ENCODE measurements at places on chromosomes 1 and 21. TPM values are rescaled to one million over a fixed set of nuclear protein-coding genes. Genes with fewer than 3 reads are reported as not detected.

DNA sequence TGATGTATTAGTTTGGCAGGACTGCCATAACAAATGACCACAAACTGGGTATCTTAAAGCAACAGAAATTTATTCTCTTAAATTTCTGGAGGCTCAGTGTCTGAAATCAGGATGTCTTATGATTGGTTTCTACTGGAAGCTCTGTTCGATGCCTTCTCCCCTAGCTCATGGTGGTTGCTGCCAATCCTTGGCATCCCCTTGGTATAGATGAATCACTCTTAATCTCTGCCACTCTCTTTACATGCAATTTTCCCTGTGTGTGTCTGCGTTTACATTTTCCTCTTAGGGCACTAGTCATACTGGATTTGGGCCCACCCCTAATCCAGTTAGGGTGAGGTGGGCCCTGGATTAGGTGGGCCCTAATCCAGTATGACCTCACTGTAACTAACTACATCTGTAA lies 54.7 kb upstream of the MPC2 start:
- DNase-seq, result no peak
- H3K36me3 ChIP-seq, result peaks cover 9% of the 10 kb centered on the region
- H3K4me3 ChIP-seq, result no peak overlapping the region
- no peak overlapping the region for H3K27ac ChIP-seq
- no peaks in the 10 kb centered on the region for H3K4me1 ChIP-seq

DNA sequence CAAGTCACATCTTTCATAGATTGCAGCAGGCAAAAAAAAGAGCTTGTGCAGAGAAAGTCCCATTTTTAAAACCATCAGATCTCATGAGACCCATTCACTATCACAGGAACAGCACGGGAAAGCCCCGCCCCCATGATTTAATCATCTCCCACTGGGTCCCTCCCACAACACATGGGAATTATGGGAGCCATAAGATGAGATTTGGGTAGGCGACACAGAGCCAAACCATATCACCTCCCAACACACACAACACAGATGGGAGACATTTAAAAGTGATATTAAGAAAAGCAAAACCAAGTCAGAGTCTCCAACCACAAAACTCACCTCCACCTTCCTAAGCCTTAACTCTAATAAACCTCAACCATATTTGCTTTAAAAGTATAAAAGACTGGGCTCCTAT lies 61.5 kb upstream of the TIAM1 start:
- no peak for DNase-seq
- H3K4me1 ChIP-seq, result peaks cover 26% of the 10 kb centered on the region

- no peaks in the 10 kb centered on the region for H3K36me3 ChIP-seq
- DNase-seq, result no peak
- H3K27me3 ChIP-seq, result no peaks in the 10 kb centered on the region
- H3K4me1 ChIP-seq, result no peaks in the 10 kb centered on the region
- no peak overlapping the region for H3K27ac ChIP-seq
- no peak overlapping the region for H3K4me3 ChIP-seq
Observed at GRCh38 chr21:41741253-41742072, 25.4 kb downstream of the RIPK4 start.

Gene PTGS2
- 32.4 TPM for total RNA-seq

GRCh38 chr1:25504706-25505595 lies 38.5 kb upstream of the LDLRAP1 start:
- H3K27me3 ChIP-seq, result no peaks in the 10 kb centered on the region
- H3K27ac ChIP-seq, result no peak overlapping the region
- no peak for DNase-seq
- H3K4me1 ChIP-seq, result peaks cover 24% of the 10 kb centered on the region
- H3K36me3 ChIP-seq, result no peaks in the 10 kb centered on the region
- H3K4me3 ChIP-seq, result no peak overlapping the region

All from activated T-cell treated with anti-CD3 and anti-CD28 coated beads, Interleukin-2, amount 50 U/mL, for 72 hours (primary cell).